Hepatocyte (in vitro differentiated cells): ENCODE measurements at places on chromosomes 5 and 9. TPM values are rescaled to one million over a fixed set of nuclear protein-coding genes. Genes with fewer than 3 reads are reported as not detected.

The MEIKIN gene
- not detected in 2 replicates for polyA plus RNA-seq

The PRDM9 gene
- not detected in 2 replicates for polyA plus RNA-seq

The KIF20A gene
- polyA plus RNA-seq = 9.0 and 10.5 TPM in 2 replicates

DNA sequence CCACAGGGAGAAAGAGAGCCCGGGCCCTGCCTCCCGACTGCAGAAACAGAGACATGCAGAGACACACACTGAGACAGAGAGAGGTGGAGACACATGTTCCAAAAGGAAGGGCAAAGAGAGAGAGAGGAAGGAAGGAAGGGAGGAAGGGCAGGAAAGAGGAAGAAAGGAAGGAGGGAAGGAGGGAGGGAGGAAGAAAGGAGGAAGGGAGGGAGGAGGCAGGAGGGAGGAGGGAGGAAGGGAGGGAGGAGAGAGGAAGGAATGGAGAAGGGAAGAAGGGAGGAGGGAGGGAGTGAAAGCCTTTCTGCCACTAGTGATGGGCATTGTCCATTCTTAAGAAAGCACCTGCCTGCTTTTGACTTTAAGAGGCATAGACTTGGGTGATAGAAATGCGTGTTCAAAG is 31.8 kb upstream of the FIBCD1 start:
- H3K4me3 ChIP-seq = no peak overlapping the region
- H3K36me3 ChIP-seq = no peaks in the 10 kb centered on the region
- no peaks in the 10 kb centered on the region for H3K4me1 ChIP-seq
- no peak overlapping the region for H3K27ac ChIP-seq

- H3K27ac ChIP-seq = no peak overlapping the region
- peaks cover 7% of the 10 kb centered on the region for H3K4me1 ChIP-seq
- no peaks in the 10 kb centered on the region for H3K27me3 ChIP-seq
- H3K36me3 ChIP-seq = no peaks in the 10 kb centered on the region
These were observed 15.7 kb downstream of the TPPP start for GRCh38 chr5:677131-678101.

DNA sequence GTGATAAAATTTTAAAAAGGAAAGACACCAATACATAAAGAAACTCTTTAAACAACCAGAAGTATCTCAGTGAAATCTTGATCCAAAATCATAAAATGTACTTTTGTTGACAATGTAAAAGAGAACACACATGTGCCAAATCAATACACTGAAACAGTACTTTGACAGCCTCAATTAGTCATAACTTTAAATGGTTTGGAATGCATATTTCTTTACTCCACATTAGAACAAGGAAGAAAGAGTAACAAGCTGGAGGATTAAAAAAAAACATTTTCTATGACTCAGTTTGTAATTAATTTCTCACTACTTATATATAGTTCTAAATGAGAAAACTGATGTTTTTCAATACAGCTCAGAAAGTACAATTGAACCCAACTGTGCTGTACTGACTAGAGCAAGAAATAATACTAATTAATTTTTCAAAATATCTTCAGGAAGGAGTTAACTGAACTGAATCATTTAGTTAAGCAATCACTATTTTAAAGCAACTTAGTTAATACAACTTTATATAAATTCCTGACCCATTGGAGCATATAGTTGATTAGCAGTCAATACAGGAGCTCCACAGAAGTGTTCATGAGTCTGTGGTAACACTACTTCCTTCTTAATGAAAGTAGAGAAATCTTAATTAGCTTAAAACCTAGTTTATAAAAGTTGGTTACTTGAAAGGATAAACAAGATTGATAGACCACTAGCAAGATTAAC is 101.0 kb downstream of the NR3C1 start:
- no peak overlapping the region for H3K4me3 ChIP-seq
- no peaks in the 10 kb centered on the region for H3K36me3 ChIP-seq
- H3K27me3 ChIP-seq = no peaks in the 10 kb centered on the region
- DNase-seq = no peak
- H3K4me1 ChIP-seq = no peaks in the 10 kb centered on the region
- no peak overlapping the region for H3K27ac ChIP-seq

DNA sequence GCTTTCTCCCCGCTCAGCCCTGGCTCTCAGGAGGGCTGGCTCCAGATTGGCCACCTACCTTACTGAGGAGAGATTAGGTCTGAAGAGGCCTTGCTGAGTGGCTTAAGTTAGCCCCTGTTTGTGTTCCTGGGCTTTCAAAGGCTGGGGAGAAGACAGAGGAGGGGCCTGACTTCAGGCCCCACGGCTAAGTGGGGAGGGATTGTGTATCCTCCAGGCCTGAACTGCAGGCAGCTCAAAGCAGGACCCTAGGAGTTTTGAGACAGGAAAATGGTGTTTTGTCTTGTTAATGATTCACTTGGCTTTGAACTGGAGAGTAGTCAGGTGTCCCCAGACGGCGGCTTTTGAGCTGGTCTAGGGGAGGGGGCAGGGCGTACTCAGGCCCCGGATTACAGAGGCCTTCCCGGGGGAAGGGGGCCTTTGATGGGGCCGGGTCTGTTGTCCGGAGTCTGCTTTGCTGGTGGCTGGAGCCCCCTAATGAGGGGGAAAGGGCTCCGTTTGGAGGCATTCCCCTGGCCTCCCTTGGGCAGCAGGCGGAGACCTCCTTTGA is 162.0 kb upstream of the SMIM23 start:
- H3K27me3 ChIP-seq = peaks cover 3% of the 10 kb centered on the region
- H3K36me3 ChIP-seq = no peaks in the 10 kb centered on the region
- H3K4me1 ChIP-seq = peaks cover 6% of the 10 kb centered on the region
- no peak overlapping the region for H3K4me3 ChIP-seq

- H3K4me3 ChIP-seq = no peak overlapping the region
- no peaks in the 10 kb centered on the region for H3K36me3 ChIP-seq
- H3K4me1 ChIP-seq = peaks cover 39% of the 10 kb centered on the region
- H3K27ac ChIP-seq = peak overlapping the region; percentile 54
- no peak for DNase-seq
These were observed 4.5 kb downstream of the TJP2 start for GRCh38 chr9:69178583-69179011.

DNA sequence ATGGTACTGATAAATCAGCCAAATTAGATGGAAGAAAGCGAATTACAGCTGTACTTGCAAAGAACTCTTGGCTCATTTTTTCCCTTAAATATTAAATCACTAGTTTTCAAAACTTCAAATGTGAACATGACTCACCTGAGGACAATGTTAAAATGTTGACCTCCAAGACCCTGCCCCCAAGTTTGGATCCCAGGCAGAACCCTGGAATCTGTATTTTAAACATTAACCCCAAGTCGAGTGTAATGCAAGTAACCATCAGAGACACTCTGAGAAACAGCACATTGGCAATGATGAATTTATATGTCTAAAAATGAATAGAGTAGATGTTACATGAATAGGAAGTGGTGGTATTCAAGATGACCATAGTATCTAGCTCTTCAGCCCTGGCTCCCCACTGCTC is 2.3 kb upstream of the CD274 start:
- no peak overlapping the region for H3K27ac ChIP-seq
- no peak overlapping the region for H3K4me3 ChIP-seq
- H3K4me1 ChIP-seq = no peaks in the 10 kb centered on the region
- no peaks in the 10 kb centered on the region for H3K36me3 ChIP-seq
- DNase-seq = no peak
